ENCODE measurements at places on chromosomes 6 and 20.

DNA sequence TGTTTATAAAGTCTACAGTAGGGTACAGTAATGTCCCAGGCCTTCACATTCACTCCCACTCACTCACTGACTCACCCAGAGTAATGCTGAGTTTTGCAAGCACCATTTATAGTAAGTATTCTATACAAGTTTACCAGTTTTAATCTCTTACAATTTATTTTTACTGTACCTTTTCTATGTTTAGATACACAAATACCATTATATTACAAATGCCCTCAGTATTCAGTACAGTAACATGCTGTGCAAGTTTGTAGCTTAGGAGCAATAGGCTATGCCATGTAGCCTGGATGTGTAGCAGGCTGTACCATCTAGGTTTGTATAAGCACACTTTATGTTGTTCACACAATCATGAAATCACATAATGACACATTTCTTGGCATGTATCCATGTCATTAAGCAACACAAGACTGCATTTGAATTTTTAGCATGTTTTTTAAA lies 673.6 kb downstream of the CD109 start:
- no peak for DNase-seq

DNA sequence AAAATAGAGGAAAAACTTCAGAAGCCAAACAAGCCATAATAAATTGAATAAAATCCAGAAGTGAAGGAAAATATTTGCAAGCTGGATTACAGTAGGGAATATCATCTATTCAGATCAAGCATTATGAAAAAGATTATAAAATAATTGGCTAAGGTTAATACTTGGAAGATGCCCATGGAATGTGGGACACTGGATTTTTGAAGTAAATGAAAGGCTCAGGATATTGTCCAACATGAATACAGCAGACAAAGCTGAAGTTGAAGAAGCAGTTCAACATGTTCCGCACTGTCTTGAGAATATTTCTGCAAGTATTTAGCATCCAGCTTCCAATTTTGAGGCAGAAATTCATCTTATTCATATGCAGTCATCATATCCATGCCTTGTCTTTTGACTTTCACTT lies 1278.4 kb upstream of the GJE1 start:
- no peak for DNase-seq

GRCh38 chr6:161792851-161793493 lies 519.1 kb upstream of the AGPAT4 start:
- DNase-seq = no peak

GRCh38 chr6:157326979-157327378 lies 3.7 kb upstream of the TMEM242 start:
- no peak for DNase-seq

- no peak for DNase-seq
These were observed 1601.4 kb downstream of the GRIK2 start for GRCh38 chr6:102994866-102995265.

DNA sequence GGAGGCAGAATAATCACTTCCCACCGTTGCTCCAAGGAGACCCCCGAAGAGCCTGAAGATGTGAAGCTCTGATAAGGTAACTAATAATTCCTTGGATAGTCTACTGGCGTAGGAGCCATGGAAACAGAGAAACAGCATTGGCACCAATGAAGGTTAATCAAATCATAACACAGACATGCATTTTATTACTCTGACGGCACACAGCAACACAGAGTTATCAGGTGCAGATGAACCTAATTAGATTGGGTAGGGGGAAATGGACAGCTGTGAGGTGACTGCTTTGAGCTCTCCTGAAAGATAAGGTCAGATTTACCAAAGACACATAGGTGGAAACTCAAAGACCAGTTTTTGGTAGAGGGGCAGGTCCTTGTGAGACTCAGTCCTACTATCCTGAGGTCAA lies 544.0 kb upstream of the AGPAT4 start:
- DNase-seq = no peak

GRCh38 chr6:145110109-145110508 lies 625.2 kb downstream of the EPM2A start:
- DNase-seq = no peak

- DNase-seq = no peak
These were observed 18.6 kb upstream of the POLR1H start for GRCh38 chr6:30042476-30042875.

- no peak for DNase-seq
These were observed 209.3 kb downstream of the DLL1 start for GRCh38 chr6:170081556-170081955.

DNA sequence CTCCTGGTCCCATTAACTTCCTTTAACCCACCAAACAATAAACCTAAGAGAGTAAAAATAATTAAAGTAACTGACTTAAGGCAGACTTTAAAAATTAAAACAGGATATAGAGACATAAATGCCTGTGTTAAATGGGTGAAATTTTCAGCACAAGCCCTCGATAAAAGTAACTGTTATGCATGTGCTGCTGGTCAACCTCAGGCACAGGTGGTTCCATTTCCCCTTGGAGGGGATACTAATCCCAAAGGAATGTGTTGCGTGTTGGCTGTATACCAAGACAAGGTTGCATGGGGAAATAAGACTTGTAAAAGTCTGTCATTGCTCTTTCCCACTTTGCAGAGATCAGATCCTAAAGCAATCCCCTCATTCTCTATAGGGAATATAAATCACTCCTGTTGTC lies 25.8 kb downstream of the HLA-A start:
- no peak for DNase-seq

GRCh38 chr20:8930726-8931125 lies 138.2 kb upstream of the PLCB4 start:
- no peak for DNase-seq

DNA sequence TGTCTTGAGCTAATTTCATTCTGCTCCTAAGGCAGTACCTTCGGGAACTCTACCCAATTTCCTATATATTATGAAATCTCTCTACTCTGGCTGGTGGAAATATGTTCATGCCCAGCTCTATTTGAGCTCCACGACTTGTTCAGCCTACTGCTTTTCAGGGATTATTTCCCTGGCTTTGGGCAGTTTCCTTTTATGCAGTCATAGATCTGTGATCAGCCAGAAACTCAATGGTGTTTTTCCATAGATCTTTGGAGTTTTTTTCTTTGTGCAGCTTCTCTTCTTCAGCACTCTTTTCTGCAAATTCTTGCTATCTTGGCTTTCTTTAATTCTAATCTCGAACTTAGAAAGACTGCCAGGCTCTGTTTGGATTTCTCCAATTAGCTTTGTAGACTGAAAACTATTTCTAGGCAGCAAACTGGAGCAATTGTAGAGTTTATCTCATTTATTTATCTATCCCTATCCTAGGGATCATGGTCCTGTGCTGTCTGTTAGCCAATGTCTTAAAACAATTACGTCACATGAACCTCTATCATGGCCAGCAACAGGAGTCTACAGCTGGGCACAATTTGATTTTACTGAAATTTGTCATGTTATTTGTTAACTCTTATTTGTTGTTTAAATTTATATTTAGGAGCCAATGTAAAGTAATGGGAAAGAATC lies 328.4 kb downstream of the BCKDHB start:
- DNase-seq = no peak

DNA sequence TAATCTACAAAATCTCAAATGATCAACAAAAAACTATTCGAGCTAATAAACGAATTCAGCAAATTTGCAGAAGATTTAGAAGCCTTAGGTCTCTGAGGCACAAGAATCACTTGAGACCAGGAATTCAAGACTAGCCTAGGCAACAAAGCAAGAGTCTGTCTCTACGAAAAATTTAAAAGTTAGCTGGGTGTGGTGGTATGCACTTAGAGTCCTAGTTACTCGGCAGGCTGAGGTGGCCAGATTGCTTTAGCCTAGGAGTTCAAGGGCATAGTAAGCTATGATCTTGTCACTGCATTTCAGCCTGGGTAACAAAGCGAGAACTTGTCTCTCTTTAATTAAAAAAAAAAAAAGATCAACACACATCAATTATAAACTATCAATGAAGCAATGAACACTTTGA lies 34.2 kb downstream of the FAM184A start:
- no peak for DNase-seq

DNA sequence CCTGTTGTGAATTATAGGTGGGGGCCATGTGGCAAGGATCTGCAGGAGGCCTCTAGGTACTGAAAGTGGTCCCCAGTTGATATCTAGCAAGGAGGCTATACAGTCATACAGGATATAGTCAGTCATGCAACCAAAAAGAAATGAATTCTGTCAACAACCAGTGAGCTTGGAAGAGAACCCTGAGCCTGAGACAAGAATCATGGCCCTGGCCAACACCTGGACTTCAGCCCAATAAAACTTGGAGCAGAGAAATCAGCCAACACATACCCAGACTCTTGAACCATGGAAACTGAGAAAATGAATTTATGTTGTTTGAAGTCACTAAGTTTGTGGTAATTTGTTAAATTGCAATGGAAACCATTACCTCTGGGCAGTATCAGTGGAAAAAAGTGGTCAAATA lies 370.2 kb downstream of the KIF16B start:
- DNase-seq = no peak

DNA sequence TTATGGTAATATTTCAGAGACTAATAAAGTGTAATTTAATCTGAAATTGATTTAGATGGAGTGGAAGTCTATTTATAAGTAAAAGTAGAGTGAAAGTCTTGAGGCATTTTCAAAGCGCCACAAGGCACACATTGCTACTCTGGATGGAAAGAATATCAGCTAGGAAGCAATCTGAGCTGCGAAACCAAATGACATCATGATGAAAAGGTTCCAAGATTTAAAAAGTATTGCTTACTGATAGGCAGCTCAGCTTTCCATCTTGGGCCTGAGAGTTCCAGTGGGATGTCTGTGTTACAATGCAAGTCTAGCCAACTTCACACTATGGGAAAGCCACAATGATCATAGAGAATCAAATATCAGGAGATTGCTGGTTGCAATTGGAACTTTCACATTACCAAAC lies 126.9 kb upstream of the VGLL2 start:
- no peak for DNase-seq

GRCh38 chr6:110098511-110099116 lies 80.9 kb downstream of the WASF1 start:
- no peak for DNase-seq
